MM.1S (cell line): ENCODE measurements at places on chromosomes 4 and X.

DNA sequence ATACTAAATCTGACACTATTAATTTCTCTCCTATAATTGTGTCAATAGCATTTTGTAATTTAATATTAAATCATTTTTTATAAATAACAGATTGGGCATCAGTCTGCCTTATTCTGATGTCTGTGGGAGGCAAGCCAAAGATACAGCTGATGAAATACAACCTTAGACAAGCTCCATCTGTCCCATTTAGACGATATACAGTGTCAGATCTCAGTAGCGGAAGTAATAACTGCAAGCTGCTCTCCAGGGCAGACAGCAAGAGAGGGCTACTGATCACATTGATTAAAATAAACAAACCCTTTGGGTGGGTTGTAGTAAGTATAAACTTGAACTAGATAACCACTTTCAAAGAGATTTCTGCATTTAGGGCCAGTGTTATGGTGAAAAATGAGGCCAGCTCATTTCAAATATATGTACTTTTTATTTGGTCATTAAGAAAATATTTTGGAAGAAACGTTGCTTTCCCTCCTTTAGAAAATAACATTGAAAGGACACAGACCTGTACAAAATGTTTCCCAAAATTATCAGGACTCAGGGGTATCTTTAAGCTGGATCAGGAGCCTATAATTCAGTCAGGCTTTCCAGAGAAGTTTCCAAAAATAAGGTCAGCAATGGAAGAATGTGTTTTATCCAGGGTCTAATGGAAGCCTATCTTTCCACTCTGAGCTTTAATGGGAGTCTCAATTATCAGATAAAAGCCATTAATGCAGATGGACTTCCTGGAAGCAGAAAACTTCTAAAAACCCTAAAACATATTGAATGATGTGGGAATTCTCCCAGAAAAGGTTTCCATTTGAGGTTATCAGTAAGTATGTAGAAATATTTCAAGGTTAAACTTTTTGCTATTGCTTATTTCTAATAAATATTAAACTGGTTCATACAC, 1028.8 kb upstream of the IGFBP7 start:
- no peaks in the 10 kb centered on the region for H3K36me3 ChIP-seq
- DNase-seq: no peak
- no peaks in the 10 kb centered on the region for H3K4me1 ChIP-seq
- H3K27me3 ChIP-seq: no peaks in the 10 kb centered on the region
- H3K4me3 ChIP-seq: no peak overlapping the region
- no peak overlapping the region for H3K27ac ChIP-seq

DNA sequence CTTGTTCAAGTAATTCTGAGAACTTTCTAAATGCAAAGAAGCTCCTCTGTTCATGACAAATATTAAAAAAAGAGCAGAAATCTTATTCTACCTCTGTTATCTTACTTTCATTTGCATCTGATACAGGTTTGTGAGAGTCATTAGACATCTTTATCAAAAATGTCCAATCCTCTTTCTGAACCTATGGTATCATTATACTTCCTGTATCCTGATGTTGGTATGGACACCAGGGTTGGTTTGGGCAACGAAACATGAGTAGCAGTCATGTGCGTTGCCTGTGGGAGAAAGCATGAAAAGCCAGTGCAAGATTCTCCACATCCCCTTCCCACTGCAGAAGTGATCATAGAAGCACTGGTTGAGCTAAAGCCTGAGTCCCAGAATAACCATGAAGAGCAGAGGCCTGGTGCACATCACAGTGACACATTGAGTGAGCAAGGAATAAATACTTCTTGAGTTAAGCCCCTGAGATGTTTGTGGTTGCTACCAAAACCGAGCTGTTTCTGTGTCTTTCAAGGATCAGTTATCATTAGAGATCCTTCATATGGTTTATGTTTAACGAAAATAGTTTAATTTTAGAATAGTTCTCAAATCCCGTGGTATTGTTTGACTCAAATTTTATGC, 197.2 kb downstream of the BANK1 start:
- H3K36me3 ChIP-seq: no peaks in the 10 kb centered on the region
- no peak overlapping the region for H3K4me3 ChIP-seq
- peak; percentile 31 for DNase-seq
- H3K27me3 ChIP-seq: no peaks in the 10 kb centered on the region

- H3K36me3 ChIP-seq: no peaks in the 10 kb centered on the region
- H3K4me3 ChIP-seq: peak overlapping the region; percentile 86
- H3K27ac ChIP-seq: peak overlapping the region; percentile 99
- no peaks in the 10 kb centered on the region for H3K27me3 ChIP-seq
Measured at GRCh38 chr4:87005369-87005689, 70.5 kb downstream of the AFF1 start.

DNA sequence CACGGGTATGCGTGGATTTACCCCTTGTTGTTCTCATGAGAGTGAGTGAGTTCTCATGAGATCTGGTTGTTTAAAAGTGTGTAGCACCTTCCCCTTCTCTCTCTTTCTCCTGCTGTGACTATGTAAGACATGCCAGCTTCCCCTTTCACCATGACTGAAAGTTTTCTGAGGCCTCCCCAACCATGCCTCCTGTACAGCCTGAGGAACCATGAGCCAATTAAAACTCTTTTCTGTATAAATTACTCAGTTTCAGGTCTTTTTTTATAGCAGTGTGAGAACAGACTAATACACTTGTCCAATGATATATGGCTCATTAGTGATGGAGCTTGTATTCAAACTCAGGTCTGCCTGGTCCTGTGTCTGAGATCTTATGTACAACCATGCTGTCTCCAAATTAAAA, 28.5 kb upstream of the RTL3 start:
- no peaks in the 10 kb centered on the region for H3K36me3 ChIP-seq
- no peak overlapping the region for H3K4me3 ChIP-seq
- no peak overlapping the region for H3K27ac ChIP-seq
- DNase-seq: peak; percentile 35

- no peak overlapping the region for H3K27ac ChIP-seq
- no peaks in the 10 kb centered on the region for H3K27me3 ChIP-seq
- H3K4me1 ChIP-seq: no peaks in the 10 kb centered on the region
- peak; percentile 67 for DNase-seq
- H3K4me3 ChIP-seq: no peak overlapping the region
- H3K36me3 ChIP-seq: no peaks in the 10 kb centered on the region
Measured at GRCh38 chr4:147019091-147019490, 73.4 kb upstream of the TTC29 start.

DNA sequence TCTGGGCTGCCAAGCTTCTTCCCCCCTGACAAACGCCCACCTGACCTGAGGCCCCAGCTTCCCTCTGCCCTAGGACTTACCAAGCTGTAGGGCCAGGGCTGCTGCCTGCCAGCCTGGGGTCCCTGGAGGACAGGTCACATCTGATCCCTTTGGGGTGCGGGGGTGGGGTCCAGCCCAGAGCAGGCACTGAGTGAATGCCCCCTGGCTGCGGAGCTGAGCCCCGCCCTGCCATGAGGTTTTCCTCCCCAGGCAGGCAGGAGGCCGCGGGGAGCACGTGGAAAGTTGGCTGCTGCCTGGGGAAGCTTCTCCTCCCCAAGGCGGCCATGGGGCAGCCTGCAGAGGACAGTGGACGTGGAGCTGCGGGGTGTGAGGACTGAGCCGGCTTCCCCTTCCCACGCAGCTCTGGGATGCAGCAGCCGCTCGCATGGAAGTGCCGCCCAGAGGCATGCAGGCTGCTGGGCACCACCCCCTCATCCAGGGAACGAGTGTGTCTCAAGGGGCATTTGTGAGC, 37.0 kb downstream of the HTRA3 start:
- no peaks in the 10 kb centered on the region for H3K36me3 ChIP-seq
- no peak for DNase-seq
- H3K4me1 ChIP-seq: no peaks in the 10 kb centered on the region

DNA sequence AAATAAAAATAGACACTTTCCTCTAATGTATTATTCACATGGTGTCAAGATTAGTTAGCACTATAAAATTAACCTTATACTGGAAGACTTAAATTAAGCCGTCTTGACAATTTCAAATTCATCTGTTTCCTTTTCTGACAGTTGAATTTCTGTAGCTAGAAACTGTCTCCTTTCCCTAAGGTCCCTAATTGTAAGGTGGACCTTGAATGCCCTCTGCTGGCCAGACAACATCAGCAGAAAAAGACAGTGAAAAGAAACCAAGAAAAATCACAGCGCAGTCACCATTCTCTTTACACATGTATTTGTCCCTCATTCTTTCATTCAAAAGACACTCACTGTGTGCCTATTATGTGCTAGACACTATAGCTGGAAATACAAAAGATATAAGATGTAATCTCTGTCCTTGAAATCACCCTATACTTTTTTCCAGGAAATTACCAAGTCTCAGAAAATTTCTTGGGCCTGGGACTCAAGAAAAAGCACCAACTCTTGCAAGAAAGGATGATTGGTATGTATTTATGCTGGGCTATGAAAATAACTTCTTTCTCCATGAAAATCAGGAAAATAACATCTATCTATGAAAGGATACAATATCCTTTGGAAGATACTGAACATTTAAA, 32.7 kb upstream of the AMBN start:
- no peak overlapping the region for H3K4me3 ChIP-seq
- no peaks in the 10 kb centered on the region for H3K36me3 ChIP-seq
- H3K27me3 ChIP-seq: no peaks in the 10 kb centered on the region
- H3K27ac ChIP-seq: no peak overlapping the region
- H3K4me1 ChIP-seq: peaks cover 7% of the 10 kb centered on the region; the same call in 1 of the 2 replicates
- DNase-seq: peak; percentile 63

- DNase-seq: no peak
- H3K36me3 ChIP-seq: no peaks in the 10 kb centered on the region
- H3K27me3 ChIP-seq: no peaks in the 10 kb centered on the region
- no peak overlapping the region for H3K4me3 ChIP-seq
Measured at GRCh38 chr4:152166567-152166966, 369.3 kb downstream of the FBXW7 start.

- DNase-seq: no peak
- H3K36me3 ChIP-seq: no peaks in the 10 kb centered on the region
- H3K27ac ChIP-seq: no peak overlapping the region
- H3K4me3 ChIP-seq: no peak overlapping the region
- no peaks in the 10 kb centered on the region for H3K27me3 ChIP-seq
Measured at GRCh38 chr4:167779280-167779679, 313.1 kb upstream of the ANXA10 start.

DNA sequence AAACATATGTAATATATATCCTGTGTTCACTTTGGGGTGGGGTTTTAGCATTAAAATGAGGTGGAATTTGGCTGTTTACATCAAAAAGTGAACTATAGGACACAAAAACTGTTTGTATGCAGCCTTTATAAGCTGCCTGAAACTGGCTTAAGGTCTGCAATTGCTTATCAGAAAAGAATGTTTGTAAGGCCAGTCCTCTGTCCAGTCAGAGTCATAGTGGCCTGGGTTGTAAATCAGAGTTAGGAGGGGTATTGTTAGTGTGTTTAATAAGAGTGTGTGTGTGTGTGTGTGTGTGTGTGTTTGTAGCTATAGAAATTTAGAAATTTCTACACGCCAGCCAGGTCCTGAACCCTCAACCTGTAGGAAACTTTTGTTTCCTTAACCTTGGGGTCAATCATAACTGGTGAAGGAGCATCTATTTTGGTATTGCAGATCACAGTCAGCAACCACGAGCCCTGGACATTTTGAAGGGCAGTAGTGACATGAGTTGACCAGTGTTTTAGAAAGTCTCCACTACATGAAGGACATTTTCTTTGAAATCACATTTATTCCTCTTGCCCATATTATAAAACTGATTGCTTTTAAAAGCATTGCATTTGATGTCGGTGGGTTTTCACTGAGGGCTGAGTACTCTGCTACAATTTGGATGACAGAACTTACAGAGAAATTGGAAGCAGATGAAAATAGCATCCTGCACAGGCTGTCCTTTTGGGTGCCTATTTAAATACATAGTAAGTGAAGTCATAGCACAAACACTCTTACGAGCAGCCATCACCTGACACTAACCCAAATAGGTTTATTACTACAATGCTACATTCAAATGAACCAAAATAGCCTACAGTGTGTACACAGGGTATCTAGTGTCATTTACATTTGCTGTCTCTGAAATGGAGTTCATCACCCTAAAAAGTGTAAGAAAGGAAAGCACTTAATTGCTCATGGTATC, 11.2 kb upstream of the TMEM154 start:
- no peaks in the 10 kb centered on the region for H3K27me3 ChIP-seq
- no peak overlapping the region for H3K4me3 ChIP-seq
- H3K27ac ChIP-seq: no peak overlapping the region
- no peak for DNase-seq
- H3K36me3 ChIP-seq: no peaks in the 10 kb centered on the region

GRCh38 chr4:78528327-78528726, 23.2 kb upstream of the ANXA3 start:
- H3K36me3 ChIP-seq: no peaks in the 10 kb centered on the region
- no peak overlapping the region for H3K27ac ChIP-seq
- no peaks in the 10 kb centered on the region for H3K27me3 ChIP-seq
- no peak for DNase-seq

- no peak overlapping the region for H3K4me3 ChIP-seq
- H3K27ac ChIP-seq: no peak overlapping the region
- no peaks in the 10 kb centered on the region for H3K4me1 ChIP-seq
- no peak for DNase-seq
- no peaks in the 10 kb centered on the region for H3K36me3 ChIP-seq
Measured at GRCh38 chrX:3262901-3263300, 83.6 kb downstream of the MXRA5 start.

- H3K4me3 ChIP-seq: no peak overlapping the region
- no peaks in the 10 kb centered on the region for H3K36me3 ChIP-seq
Measured at GRCh38 chrX:149853925-149854324, 27.1 kb upstream of the MAGEA8 start.

DNA sequence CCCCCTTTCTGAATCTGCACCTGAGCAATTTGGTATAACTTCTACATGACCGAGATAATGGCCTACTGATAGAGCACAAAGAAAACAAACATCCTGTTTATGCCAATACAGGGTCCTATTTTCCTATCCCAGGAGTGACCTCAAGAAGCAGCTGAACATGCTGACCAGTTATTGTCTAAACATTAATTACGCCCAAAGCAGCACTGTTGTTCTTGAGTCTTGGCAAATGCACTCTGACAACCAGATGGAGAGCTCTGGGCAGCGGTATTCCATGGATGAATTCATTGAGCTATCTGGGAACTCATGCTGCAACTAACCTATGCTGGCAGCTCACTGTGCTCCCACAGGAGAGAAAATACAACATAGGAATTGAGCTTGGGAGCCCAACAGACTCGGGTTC, 52.6 kb downstream of the PCYT1B start:
- no peaks in the 10 kb centered on the region for H3K27me3 ChIP-seq
- H3K4me3 ChIP-seq: no peak overlapping the region
- H3K27ac ChIP-seq: no peak overlapping the region

GRCh38 chr4:75325318-75325979, 188.8 kb downstream of the RCHY1 start:
- H3K27ac ChIP-seq: no peak overlapping the region
- no peaks in the 10 kb centered on the region for H3K4me1 ChIP-seq
- H3K4me3 ChIP-seq: no peak overlapping the region
- no peaks in the 10 kb centered on the region for H3K27me3 ChIP-seq

DNA sequence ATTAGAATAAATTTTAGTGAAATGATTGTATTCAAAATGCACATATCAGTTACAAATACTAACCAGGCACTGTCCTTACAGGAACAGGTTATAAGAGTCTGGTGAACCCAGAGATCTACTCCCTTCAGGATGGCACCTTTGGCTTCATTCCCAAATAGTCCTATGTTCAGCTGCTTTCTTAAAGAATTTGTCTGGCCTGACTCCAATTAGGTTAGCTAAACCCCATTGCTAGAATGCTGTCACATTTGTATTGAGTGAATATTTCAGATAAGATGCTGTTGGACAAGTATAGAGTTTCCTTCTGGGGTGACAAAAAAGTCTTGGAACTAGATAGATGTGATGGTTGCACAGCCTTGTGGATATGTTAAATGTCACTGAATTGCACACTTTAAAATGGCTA, 69.4 kb downstream of the EFHC2 start:
- no peaks in the 10 kb centered on the region for H3K36me3 ChIP-seq
- H3K27ac ChIP-seq: no peak overlapping the region
- H3K4me1 ChIP-seq: no peaks in the 10 kb centered on the region
- no peaks in the 10 kb centered on the region for H3K27me3 ChIP-seq

GRCh38 chrX:49257074-49257790, 7.3 kb downstream of the FOXP3 start:
- H3K4me1 ChIP-seq: no peaks in the 10 kb centered on the region
- no peak overlapping the region for H3K27ac ChIP-seq
